CD4-positive, alpha-beta T cell treated with Interleukin-15 for 1 hour (primary cell): ENCODE measurements at places on chromosomes 4 and X.

GRCh38 chrX:17496407-17496806 lies 121.4 kb downstream of the NHS start:
- no peak for DNase-seq

DNA sequence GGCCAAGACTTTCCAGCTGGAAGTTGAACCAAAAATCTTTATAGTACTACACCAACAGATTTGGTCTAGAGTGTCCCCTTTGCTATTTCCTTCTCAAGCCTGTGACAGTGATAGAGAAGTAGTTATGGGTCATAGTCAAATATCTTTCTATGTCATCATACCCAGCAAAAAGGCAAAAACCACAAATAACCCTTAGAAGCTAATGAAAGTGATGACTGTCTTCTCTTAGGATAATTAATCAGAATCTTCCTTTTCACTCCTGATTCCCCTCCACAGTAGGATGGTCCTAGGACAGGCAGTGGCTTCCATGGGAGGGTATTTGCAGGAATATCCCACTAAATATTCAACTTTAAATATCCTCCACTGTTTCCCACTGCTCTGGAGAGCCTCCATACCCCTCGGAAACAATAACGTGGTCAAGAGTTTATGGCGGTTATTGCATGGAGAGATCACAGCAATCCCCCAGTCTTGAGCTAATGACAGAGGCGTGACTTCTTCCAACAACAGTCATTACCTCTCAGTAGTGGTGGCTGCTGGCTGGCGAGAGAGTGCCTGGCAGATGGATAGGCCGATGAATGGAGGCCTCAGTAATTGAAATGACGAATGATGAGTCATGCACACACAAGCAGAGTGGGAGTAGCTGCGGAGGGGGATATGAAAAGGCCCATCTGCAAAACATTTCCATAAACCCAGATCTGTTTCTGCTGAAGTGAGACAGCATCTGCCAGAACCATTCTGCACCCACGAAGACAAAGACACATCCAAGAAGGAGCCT lies 154.9 kb downstream of the STK32B start:
- no peak for DNase-seq

GRCh38 chrX:97639526-97639925 lies 755.8 kb downstream of the RPA4 start:
- DNase-seq: no peak

DNA sequence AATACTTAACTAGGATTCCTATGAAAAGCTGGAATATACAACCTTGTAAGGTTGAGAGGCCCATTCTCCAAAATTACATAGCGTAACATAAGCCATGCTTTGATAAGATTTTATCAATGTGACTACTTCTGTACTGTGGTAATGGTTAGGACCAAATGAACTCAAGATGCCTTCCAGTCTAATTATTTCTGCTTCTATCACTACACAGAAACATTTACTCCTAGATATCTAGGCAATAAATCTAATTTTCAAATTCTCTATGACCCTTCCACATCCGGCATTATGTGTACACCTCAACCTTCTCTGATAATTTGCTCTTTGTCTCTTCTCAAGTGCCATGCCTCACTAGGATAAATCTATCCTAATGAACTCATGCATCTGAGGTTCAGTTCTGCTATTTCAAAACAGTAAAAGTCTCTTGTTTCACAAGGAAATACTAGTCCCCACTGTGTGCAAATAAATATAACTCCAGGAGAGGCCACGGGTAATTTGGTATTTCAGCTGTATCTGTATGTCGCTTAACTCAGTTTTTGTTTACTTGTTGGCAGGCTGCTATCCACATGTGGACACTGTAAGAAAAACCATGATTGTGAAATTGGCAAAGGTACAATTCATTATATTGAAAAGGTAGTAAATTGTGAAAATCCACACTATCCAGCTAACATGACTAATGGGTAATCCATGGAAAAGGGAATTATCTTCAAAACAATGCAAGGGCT lies 93.3 kb downstream of the PRDM5 start:
- DNase-seq: no peak

GRCh38 chrX:1894026-1894294 lies 279.1 kb downstream of the ASMT start:
- no peak for DNase-seq

DNA sequence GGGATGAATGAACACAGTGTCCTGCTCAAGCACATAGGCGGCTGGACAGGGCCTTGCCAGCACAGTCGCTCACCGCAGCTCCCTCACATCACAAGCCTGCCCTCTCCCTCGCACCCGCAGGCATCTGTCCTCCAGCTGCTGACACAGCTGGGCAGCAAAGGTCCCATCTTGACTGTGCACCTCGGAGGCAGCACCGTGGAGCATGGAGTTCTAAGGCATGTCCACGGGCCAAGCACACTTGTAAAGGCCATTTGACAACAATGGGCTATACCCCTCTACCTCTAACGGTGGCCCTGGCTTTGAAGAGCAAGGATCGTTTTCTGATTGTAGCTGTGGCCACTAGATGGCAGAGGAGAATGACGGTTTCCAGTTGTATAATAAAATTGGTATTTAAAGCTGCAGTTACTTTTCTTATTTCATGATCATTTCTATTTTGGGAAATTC lies 53.8 kb downstream of the APLN start:
- no peak for DNase-seq

GRCh38 chrX:153611298-153612095 lies 12.6 kb upstream of the CCNQ start:
- peak; percentile 10 for DNase-seq
